ENCODE measurements at places on chromosomes 6 and 20. TPM values are rescaled to one million over a fixed set of nuclear protein-coding genes. Genes with fewer than 3 reads are reported as not detected.

ECT2L gene
- not detected for total RNA-seq

SLC17A2 gene
- not detected for total RNA-seq

CGA gene
- total RNA-seq, result not detected

ID1 gene
- total RNA-seq, result 0.41 TPM

GSTA3 gene
- total RNA-seq, result not detected

RNF39 gene
- not detected for total RNA-seq

SNX21 gene
- 1.4 TPM for total RNA-seq

DPPA5 gene
- not detected for total RNA-seq

CENPW gene
- 66.5 TPM for total RNA-seq

SAPCD1 gene
- 13.6 TPM for total RNA-seq

BTBD3 gene
- 4.9 TPM for total RNA-seq

POU5F1 gene
- not detected for total RNA-seq

VGLL2 gene
- total RNA-seq, result not detected

PGC gene
- not detected for total RNA-seq

STXBP5 gene
- 11.5 TPM for total RNA-seq

DCBLD1 gene
- total RNA-seq, result 2.2 TPM

Measured in activated CD8-positive, alpha-beta T cell treated with anti-CD3 and anti-CD28 coated beads for 36 hours (primary cell).